ENCODE measurements at places on chromosomes 13 and 19.

DNA sequence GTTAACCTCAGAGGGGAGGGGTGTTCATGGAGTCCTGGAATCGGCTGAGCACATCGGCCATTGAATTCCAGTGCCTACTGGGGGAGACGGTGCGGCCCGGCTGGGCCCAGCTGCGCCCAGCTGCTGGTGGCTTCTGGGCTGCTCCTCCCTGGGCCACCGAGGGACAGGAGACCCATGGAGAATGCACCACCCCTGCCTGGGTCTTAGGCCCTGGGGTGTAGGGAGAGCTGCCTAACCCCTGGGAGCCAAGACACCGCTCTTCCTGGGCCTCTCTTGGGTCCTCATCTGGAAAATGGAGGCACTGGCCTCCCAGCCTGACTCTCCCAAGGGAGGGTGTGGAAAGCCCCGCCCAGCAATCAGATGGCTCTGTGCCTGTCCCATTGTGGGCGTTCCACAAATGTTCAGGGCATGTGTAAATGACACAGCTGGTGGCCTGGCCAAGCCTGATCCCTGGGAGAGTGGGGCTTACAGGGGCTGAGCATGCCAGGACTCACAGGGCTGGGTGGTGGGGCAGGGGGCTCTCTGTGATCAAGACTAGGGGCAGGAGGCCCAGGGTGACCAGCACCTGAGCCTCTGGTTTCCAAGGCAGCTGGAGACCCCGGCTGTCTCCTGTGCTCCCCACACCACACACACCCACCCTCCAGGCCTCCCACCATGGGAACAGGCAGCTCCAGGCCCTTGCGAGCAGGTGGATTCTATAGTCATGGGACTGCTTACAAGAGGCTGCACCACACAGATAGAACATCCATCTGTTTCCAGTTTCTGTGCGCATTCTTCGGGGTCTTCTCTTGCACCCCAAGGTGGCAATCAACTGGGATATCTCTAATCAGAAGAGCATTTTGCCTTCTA is 150.9 kb downstream of the URI1 start:
- DNase-seq, result no peak

DNA sequence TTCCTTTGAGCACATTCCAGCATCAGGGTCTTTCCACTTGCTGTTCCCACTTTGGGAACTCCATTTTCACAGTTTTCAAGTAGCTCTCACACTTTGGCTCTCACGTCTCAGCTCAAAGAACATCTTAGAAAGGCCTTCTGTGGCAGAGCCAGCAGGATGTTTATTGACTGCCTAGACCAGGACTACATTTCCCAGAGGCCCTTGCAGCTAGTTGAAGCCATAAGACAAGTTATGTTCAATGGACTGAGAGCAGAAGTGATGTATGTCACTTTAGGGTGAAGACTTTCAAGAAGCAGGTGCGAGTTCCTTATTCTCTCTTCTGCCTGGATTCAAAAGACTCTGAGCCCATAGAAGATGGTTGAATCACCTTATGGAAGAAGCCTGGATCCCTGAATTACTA is 4.3 kb upstream of the HAUS5 start:
- DNase-seq, result no peak

DNA sequence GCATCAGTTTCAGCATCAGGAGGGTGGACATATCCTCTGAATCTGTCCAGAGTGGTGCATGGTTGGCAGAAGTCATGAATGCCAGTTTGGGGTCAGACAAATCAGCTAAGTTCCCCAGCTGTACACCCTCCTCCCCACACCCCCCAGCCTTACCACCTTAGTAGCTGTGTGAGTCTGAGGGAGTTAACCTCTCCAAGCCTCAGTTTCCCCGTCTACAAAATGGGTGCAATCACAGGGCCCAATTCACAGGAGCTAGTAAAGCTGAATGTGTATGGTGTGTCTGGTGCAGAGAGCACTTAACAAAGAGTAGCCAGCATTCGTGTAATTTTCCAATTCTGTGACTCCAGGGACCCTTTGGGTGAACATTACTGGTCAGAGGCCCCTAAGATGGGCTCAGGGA is 13.4 kb upstream of the ZNF358 start:
- no peak for DNase-seq

- no peak for DNase-seq
Observed at GRCh38 chr19:1118999-1119398, 15.2 kb downstream of the GPX4 start.

GRCh38 chr13:57224414-57224813 is 57.4 kb downstream of the PRR20E start:
- DNase-seq, result no peak

DNA sequence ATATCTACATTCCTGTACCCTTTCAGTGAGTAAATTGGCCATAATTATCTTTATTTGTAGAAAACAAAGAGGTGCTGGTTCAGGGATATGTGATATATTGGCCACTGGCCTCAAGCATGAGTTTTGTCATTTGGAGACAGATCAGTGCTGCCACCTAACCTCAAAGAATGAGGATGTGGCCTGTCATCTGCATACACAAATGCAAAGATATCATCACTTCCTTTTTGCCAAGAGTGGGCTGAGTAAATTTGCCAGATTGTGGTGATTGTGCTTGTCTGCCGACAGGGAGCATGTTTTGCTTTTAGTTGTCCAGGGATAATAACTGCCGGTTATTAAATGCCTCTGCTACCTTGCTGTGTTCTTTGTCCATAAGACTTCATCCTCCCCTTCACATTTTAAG is 44.2 kb downstream of the WASF3 start:
- DNase-seq, result no peak

GRCh38 chr13:76023652-76024051 is 387.5 kb downstream of the LMO7 start:
- DNase-seq, result no peak

- DNase-seq, result no peak
Observed at GRCh38 chr19:55098716-55099556, 18.5 kb downstream of the PPP1R12C start.

GRCh38 chr13:94902722-94903407 is 190.5 kb upstream of the SOX21 start:
- no peak for DNase-seq

DNA sequence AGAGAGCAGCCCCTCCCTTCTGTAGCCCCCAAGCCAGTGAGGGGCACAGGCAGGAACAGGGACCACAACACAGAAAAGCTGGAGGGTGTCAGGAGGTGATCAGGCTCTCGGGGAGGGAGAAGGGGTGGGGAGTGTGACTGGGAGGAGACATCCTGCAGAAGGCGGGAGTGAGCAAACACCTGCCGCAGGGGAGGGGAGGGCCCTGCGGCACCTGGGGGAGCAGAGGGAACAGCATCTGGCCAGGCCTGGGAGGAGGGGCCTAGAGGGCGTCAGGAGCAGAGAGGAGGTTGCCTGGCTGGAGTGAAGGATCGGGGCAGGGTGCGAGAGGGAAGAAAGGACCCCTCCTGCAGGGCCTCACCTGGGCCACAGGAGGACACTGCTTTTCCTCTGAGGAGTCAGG is 4.2 kb downstream of the KLK3 start:
- no peak for DNase-seq
